ENCODE measurements at places on chromosomes 16 and 17. TPM values are rescaled to one million over a fixed set of nuclear protein-coding genes. Genes with fewer than 3 reads are reported as not detected.

GRCh38 chr16:49022351-49022963 is 259.2 kb downstream of the CBLN1 start:
- no peak overlapping the region for H3K4me3 ChIP-seq
- no peak overlapping the region for H3K27ac ChIP-seq
- no peaks in the 10 kb centered on the region for H3K36me3 ChIP-seq
- no peak for DNase-seq

- H3K4me1 ChIP-seq = peaks cover 74% of the 10 kb centered on the region
- H3K36me3 ChIP-seq = peaks cover 22% of the 10 kb centered on the region
- peak overlapping the region; percentile 87 for H3K4me3 ChIP-seq
- H3K27me3 ChIP-seq = no peaks in the 10 kb centered on the region
Measured at GRCh38 chr16:2514333-2515179, 804 bp downstream of the ATP6V0C start.

- H3K4me1 ChIP-seq = no peaks in the 10 kb centered on the region
- no peaks in the 10 kb centered on the region for H3K27me3 ChIP-seq
- no peak overlapping the region for H3K4me3 ChIP-seq
- H3K27ac ChIP-seq = no peak overlapping the region
- H3K36me3 ChIP-seq = no peaks in the 10 kb centered on the region
- DNase-seq = no peak
Measured at GRCh38 chr17:33777674-33778073, 477.4 kb upstream of the CCL2 start.

DNA sequence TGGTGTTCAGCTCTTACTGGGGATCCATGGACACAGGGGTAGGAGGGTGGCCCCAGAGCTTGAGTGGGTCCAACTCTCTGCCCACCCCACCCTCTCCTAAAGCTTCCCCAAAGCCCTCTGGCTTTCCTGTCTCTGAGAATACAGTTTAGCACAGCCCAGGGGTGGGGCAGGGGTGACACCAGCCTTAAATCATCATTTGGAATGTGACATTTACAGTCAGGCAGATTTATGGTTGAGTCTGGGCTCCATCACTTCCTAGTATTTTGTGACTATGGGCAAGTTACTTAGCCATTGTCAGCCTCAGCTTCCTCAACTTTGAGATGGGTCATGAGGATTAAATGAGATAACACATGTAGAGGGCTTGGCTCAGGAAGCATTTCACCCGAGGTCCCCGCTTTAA is 193.1 kb upstream of the IRX6 start:
- H3K4me3 ChIP-seq = no peak overlapping the region
- DNase-seq = no peak
- H3K36me3 ChIP-seq = no peaks in the 10 kb centered on the region
- no peak overlapping the region for H3K27ac ChIP-seq
- no peaks in the 10 kb centered on the region for H3K4me1 ChIP-seq
- no peaks in the 10 kb centered on the region for H3K27me3 ChIP-seq

GRCh38 chr16:77424871-77425604 is 9.8 kb downstream of the ADAMTS18 start:
- no peaks in the 10 kb centered on the region for H3K36me3 ChIP-seq
- no peaks in the 10 kb centered on the region for H3K27me3 ChIP-seq
- H3K4me1 ChIP-seq = no peaks in the 10 kb centered on the region
- DNase-seq = no peak
- no peak overlapping the region for H3K4me3 ChIP-seq

The NEUROD2 gene
- not detected for total RNA-seq

The TAF1C gene
- 14.9 TPM for total RNA-seq

The IL34 gene
- 10.1 TPM for total RNA-seq

GRCh38 chr17:50675190-50675589 is 32.5 kb downstream of the ANKRD40 start:
- DNase-seq = no peak
- no peaks in the 10 kb centered on the region for H3K36me3 ChIP-seq
- H3K27me3 ChIP-seq = no peaks in the 10 kb centered on the region
- H3K4me1 ChIP-seq = no peaks in the 10 kb centered on the region
- no peak overlapping the region for H3K4me3 ChIP-seq

The VPS4A gene
- 15.1 TPM for total RNA-seq

GRCh38 chr17:43644081-43644480 is 17.6 kb downstream of the MEOX1 start:
- H3K27me3 ChIP-seq = peaks cover 36% of the 10 kb centered on the region
- H3K4me1 ChIP-seq = peaks cover 28% of the 10 kb centered on the region
- H3K27ac ChIP-seq = no peak overlapping the region
- H3K4me3 ChIP-seq = no peak overlapping the region
- no peak for DNase-seq

DNA sequence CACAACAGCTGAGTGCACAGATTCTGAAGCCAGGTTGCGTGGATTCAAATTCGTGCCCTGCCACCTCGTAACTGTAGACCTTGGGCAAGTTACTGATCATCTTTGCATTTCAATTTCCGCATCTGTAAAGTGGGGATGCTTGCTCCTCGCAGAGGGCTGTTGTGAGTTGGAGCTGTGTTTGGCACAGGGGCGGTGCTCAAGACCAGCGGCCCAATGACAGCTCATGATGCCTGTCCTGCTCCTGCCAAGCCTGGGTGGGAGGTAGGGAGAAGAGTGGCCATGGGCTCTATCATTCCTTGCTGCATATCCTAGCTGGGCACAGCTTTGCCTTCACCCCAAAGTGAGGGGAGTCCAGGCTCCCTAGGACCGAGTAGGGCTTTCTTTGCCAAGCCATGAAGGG is 12.6 kb downstream of the NXPH3 start:
- no peak overlapping the region for H3K27ac ChIP-seq
- H3K36me3 ChIP-seq = peaks cover 5% of the 10 kb centered on the region
- no peak overlapping the region for H3K4me3 ChIP-seq
- no peak for DNase-seq
- H3K4me1 ChIP-seq = no peaks in the 10 kb centered on the region
- no peaks in the 10 kb centered on the region for H3K27me3 ChIP-seq

GRCh38 chr17:62720126-62720850 is 87.8 kb downstream of the MARCHF10 start:
- no peaks in the 10 kb centered on the region for H3K36me3 ChIP-seq
- DNase-seq = no peak
- no peaks in the 10 kb centered on the region for H3K27me3 ChIP-seq
- H3K4me1 ChIP-seq = peaks cover 11% of the 10 kb centered on the region

GRCh38 chr16:50718761-50719400 is 23.0 kb upstream of the CYLD start:
- no peaks in the 10 kb centered on the region for H3K36me3 ChIP-seq
- no peak overlapping the region for H3K4me3 ChIP-seq
- no peak overlapping the region for H3K27ac ChIP-seq
- H3K4me1 ChIP-seq = peaks cover 5% of the 10 kb centered on the region

The CCDC200 gene
- not detected for total RNA-seq

The CES1 gene
- total RNA-seq = 2.1 TPM
